Liver (tissue), 10 donors: ENCODE measurements at places on chromosomes 4 and X. TPM values are rescaled to one million over a fixed set of nuclear protein-coding genes. Genes with fewer than 3 reads are reported as not detected.

The RAB40AL gene
- 0.75 TPM for total RNA-seq

The ATP10D gene
- total RNA-seq, result 5.6 TPM

The CDX4 gene
- total RNA-seq, result not detected

The CT45A1 gene
- total RNA-seq, result not detected

The HPSE gene
- 4.7 TPM for total RNA-seq

The NHSL2 gene
- 1.2 TPM for total RNA-seq

The RHOH gene
- total RNA-seq, result 1.8 TPM

The STK32B gene
- 0.28 TPM for total RNA-seq

The SCD5 gene
- total RNA-seq, result 1.9 TPM

The SPRY1 gene
- total RNA-seq, result 12.6 TPM

The P2RY8 gene
- 0.59 TPM for total RNA-seq

The SH3D19 gene
- total RNA-seq, result 11.0 TPM
